T-helper 9 cell (primary cell): ENCODE measurements at places on chromosomes 3 and 15.

DNA sequence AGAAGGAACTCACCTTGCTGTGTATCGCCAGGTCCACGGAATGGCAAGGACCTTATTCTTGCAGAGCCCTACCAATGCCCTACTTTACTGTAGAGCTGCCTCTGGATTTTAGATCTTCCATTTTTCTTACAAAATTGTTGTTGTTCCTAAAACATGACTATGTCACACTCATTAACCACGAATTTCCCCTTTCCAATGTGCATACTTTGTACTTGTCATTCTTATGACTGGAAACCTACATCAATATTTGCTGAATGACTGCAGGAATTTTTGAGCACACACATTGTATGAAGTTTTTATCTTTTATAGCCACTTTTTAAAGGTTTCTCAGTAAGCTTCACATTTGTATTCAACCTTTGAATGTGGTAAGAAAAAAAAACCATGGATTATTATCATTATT is 35.9 kb upstream of the CMSS1 start:
- no peak for DNase-seq

GRCh38 chr3:138172625-138173024 is 2.1 kb downstream of the DBR1 start:
- DNase-seq, result no peak

DNA sequence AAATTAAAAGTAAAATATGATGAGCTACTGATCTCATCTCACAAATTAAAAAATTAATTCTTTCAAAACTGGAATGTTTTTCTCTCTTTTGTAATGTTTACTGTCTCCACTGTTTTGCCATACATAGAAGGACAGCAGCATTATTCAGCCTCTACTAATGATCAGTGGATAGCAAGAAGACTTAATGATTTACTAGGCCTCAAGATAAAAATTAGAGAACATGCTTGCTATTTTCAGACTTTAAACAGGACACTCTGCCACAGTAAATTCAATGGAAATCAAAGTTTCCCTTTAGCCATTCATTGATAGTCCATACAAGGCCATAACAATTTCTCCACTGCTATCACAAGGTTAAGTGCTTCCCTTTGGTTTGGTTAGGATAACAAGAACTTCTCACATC is 129.4 kb downstream of the TMCC1 start:
- no peak for DNase-seq

- no peak for DNase-seq
Measured at GRCh38 chr3:69791106-69791505, 51.8 kb downstream of the MITF start.

- no peak for DNase-seq
Measured at GRCh38 chr15:20643829-20644425, 102.3 kb upstream of the GOLGA6L6 start.

GRCh38 chr3:145678401-145678800 is 482.6 kb downstream of the PLOD2 start:
- DNase-seq, result no peak

DNA sequence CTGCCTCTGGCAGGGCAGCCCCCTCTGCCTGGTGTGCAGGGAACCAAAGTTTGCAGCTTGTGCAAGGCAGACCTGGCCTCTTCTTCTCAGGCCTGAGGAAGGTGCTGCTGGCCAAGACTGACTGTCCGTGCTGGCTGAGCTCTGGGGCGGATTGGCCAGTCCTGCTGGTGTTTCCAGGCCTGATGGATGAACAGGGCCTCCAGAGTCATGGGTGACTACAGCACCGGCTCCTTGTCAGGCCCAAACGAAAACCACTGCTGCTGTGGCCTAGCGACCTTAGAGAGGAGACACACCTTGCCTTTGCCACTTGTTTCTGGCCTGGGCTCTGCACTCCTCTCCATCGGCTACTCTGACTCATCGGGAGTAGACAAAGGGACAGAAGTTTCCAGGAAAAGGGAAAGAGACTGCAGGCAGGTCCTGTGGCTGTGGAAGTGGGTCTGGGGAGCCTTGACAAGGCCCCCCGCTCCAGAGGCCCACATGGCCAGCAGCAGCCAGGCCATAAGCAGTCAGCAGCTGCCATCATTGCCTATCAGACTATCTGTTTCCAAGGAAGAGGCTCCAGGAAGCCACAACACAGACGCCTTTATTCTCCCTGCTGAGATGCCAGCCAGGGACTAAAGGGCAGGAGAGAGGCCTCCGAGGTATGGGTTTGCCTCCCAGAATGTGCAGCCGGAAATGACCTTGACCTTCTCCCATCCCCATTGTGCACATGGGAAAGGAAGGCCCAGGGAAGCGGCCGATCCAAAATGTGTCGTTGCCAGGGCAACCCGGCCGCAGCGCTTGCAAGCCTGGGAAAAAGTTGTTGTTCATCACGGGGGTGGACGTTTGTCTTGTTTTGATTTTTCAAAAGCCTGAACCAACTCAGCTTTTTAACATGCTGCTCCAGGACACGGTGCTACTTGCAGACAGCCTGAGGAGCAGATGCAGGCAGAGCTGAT is 160.5 kb downstream of the CHSY1 start:
- no peak for DNase-seq
